ENCODE measurements at places on chromosomes 16 and 17. TPM values are rescaled to one million over a fixed set of nuclear protein-coding genes. Genes with fewer than 3 reads are reported as not detected.

Gene ARHGDIG
- 0.12 TPM for total RNA-seq

Gene GNG13
- total RNA-seq: not detected

Gene BRIP1
- total RNA-seq: 6.5 TPM

Gene C17orf67
- total RNA-seq: 0.87 TPM

Gene EME2
- total RNA-seq: 16.5 TPM

Gene TMEM92
- not detected for total RNA-seq

Gene CTRL
- total RNA-seq: 0.33 TPM

Gene SLC2A4
- under 0.01 TPM for total RNA-seq

Gene HASPIN
- 2.5 TPM for total RNA-seq

Gene UMOD
- total RNA-seq: not detected

Gene P2RX1
- total RNA-seq: 0.25 TPM

Gene NOS2
- not detected for total RNA-seq

Gene KRTAP3-2
- total RNA-seq: not detected

Gene DLX4
- total RNA-seq: not detected

Gene DNAH3
- under 0.01 TPM for total RNA-seq

Gene CD300H
- not detected for total RNA-seq

Gene SPNS3
- total RNA-seq: not detected

Gene TMEM220
- 3.4 TPM for total RNA-seq

Gene KRTAP9-8
- total RNA-seq: not detected

Gene GPR139
- not detected for total RNA-seq

Gene ASIC2
- total RNA-seq: not detected

Gene SLC12A3
- total RNA-seq: not detected

Gene PROCA1
- total RNA-seq: 1.7 TPM

Gene ALOX15B
- total RNA-seq: not detected

Gene CES3
- total RNA-seq: 0.25 TPM

Gene SOX15
- total RNA-seq: 0.12 TPM

Gene CCL5
- not detected for total RNA-seq

Gene TBX21
- 0.12 TPM for total RNA-seq

Gene CYGB
- 9.5 TPM for total RNA-seq

Gene ARHGAP23
- total RNA-seq: 57.9 TPM

Gene INCA1
- total RNA-seq: 0.11 TPM

Gene SPIRE2
- total RNA-seq: 1.1 TPM

Gene TBC1D3E
- not detected for total RNA-seq

Gene MYLK3
- total RNA-seq: 0.37 TPM

Gene HIGD1B
- not detected for total RNA-seq

Gene CDH3
- total RNA-seq: 0.33 TPM

Gene CDH16
- total RNA-seq: not detected

Gene HBM
- not detected for total RNA-seq

Gene CNEP1R1
- 38.7 TPM for total RNA-seq

Gene FAM171A2
- total RNA-seq: 1.8 TPM

Gene CCL16
- total RNA-seq: not detected

Gene ADPRM
- total RNA-seq: 13.7 TPM

Gene SAMD14
- 1.8 TPM for total RNA-seq

Gene ZFHX3
- total RNA-seq: 3.3 TPM

Gene LITAFD
- not detected for total RNA-seq

Gene ITGAX
- total RNA-seq: 1.2 TPM

Gene SLC25A39
- 71.4 TPM for total RNA-seq

Gene SCRN2
- total RNA-seq: 28.3 TPM
